ENCODE measurements at places on chromosomes 7 and 10.

GRCh38 chr7:6563936-6564770 is 12.9 kb upstream of the GRID2IP start:
- no peak for DNase-seq

GRCh38 chr10:97701438-97702069 is 12.0 kb upstream of the MARVELD1 start:
- peak; percentile 71 for DNase-seq

GRCh38 chr7:30301751-30302150 is 17.4 kb downstream of the ZNRF2 start:
- DNase-seq: no peak

GRCh38 chr7:81833401-81833800 is 63.6 kb upstream of the HGF start:
- DNase-seq: no peak
